ENCODE measurements at places on chromosomes 1 and 21. TPM values are rescaled to one million over a fixed set of nuclear protein-coding genes. Genes with fewer than 3 reads are reported as not detected.

Gene HDGF
- 142 TPM for total RNA-seq

Gene CLDN19
- not detected for total RNA-seq

Gene MYOC
- 1,432 TPM for total RNA-seq

Gene HES5
- total RNA-seq, result not detected

Gene UTP11
- total RNA-seq, result 53.7 TPM

Gene CFHR5
- total RNA-seq, result not detected

Gene PLD5
- total RNA-seq, result 1.1 TPM

Gene TRIM46
- 1.9 TPM for total RNA-seq

Gene ZFYVE9
- total RNA-seq, result 38.5 TPM

Gene ILDR2
- total RNA-seq, result 15.2 TPM

Gene HYI
- total RNA-seq, result 116 TPM

GRCh38 chr1:14366091-14367018 is 232.1 kb upstream of the KAZN start:
- peak; percentile 48 for ATAC-seq

DNA sequence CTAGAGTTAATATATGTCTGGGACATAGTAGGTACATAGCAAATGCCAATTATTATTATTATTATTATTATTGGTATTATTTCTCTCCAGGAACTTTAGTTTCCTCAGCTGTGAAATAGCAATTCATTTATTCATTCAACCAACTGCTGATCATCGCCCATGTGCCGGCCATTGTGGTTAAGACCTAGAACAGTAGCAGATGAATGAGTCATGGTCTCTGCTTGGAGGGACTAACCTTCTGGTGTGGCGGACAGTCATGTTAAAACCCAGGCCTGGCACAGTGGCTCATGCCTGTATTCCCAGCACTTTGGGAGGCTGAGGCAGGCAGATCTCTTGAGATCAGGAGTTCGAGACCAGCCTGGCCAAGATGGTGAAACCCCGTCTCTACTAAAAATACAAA is 23.8 kb upstream of the LDLRAP1 start:
- no peak for ATAC-seq

GRCh38 chr1:8649875-8650274 is 167.6 kb downstream of the RERE start:
- ATAC-seq, result no peak

DNA sequence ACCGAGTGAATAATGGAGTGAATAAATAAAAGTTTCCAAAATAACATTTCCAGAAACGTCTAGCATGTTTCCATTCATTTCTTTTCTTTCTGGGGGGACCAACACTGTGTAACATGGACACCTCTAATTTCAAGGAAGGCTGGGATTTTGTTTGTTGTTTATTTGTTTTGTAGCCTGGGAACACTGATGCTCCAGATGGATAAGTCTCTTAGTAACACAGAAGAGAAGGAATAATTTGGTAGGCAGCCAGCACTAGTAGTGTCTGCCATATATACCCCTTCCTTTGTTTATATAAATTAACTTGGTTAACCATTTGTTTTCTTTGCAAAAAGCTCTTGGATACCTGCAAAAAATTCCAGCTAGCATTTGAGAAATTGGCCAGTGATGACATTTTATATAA is 411.4 kb upstream of the DEPDC1 start:
- no peak for ATAC-seq

GRCh38 chr1:208208132-208208487 is 36.1 kb downstream of the PLXNA2 start:
- ATAC-seq, result no peak

- peak; percentile 97 for ATAC-seq
These were observed 24.1 kb downstream of the THRAP3 start for GRCh38 chr1:36248250-36248894.

GRCh38 chr1:224378855-224379631 is 22.4 kb downstream of the CNIH4 start:
- no peak for ATAC-seq

DNA sequence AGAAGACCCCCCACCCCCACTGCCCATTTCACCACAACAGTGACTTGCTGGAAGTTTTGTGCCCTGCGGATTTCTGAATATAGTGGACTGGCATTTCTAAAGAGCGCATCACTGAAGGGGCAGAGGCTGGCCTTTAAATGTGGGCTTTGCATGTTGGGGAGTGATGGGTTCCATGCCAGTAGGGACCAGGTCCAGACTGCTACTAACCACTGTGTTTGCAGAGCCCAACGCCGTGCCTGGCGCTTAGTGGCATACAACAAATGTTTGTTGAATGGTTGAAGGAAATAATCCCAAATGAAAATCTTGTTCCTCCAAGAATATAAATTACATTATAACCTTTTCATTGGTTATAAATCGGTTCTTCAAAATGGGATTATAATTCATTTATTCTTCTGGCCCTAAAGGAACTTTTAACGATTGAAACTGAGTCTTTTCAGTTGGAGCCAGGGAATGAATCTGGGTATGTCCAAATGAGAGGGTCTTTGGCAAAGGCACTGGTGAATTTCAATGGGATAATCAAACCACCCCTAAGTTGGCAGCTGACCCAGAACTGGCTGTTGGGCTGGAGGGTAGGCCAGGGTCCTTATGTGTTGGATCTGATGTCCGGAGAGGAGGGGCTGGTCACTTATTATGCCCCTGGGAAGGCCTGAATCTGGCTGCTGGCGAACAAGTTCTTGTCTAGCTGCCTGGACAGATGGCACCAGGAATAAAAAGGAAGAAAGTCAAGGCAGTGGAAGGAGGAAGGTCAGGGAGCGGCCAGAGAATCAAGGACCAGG is 13.8 kb upstream of the SDHB start:
- no peak for ATAC-seq

DNA sequence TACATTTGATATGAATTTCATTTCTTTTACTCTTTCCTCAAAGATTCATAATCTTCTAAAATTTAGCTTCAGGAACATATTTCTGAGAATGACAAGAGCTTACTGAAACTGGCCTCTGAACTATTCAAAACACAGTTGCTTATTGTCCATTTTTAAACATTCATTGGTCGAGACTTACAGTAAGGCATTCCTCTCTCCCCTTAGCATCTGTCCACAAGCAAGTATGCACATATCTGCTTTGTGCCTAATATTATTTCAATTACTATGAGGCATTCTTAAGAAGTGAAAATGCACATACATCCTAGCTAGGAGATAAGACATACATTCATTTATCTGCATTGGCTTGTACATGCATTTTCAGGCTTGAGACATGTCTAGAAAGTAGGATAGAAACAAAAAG is 488.7 kb downstream of the PTBP2 start:
- ATAC-seq, result no peak

- no peak for ATAC-seq
These were observed 5.4 kb downstream of the TCEA3 start for GRCh38 chr1:23419180-23419579.

GRCh38 chr1:59730759-59731478 is 83.8 kb upstream of the HOOK1 start:
- ATAC-seq, result peak; percentile 81

GRCh38 chr1:69404486-69404885 is 163.2 kb upstream of the LRRC7 start:
- no peak for ATAC-seq

DNA sequence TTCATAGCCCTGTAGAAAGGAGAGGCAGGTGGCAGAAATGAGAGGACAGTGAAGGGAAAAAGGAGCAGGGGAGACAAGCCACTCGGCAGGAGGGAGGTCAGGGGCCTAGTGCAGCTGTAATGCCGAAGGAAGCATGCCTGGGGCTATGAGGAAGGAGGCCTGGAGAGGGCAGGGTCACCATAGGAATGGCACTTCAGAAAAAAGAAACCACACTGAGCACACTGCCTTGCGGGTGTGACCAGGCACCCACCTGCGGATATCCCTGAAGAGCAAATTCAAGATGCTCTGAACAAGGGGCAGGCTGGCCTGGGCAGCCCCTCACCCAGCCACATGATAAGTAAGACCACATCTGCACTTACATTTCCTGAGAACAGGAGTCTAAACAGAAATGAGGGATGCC is 104.7 kb downstream of the JAK1 start:
- no peak for ATAC-seq

GRCh38 chr1:81325397-81325796 is 475.3 kb upstream of the ADGRL2 start:
- ATAC-seq, result no peak

- ATAC-seq, result no peak
These were observed 89.8 kb upstream of the WLS start for GRCh38 chr1:68322096-68322495.

DNA sequence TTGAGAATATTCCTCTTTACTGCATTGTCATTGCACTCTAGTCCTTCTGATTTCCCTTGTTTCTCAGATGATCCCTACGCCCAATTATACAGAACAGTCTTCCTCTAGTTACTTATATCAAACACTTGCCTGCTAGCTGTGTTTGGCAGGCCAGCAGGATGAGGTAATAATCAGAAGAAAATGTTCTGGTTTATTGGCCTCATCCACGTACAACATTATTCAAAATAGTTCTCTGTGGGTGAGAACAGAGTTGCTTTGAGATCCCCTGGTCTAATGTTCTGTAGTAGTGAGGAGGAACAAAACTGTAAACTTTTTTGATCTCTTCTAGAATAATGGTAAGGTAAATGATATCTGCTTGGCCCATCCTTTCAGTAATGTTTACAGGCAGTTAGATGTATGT is 22.3 kb upstream of the C1orf105 start:
- peak; percentile 34 for ATAC-seq

GRCh38 chr1:1306661-1307260 is 969 bp downstream of the ACAP3 start:
- ATAC-seq, result no peak

DNA sequence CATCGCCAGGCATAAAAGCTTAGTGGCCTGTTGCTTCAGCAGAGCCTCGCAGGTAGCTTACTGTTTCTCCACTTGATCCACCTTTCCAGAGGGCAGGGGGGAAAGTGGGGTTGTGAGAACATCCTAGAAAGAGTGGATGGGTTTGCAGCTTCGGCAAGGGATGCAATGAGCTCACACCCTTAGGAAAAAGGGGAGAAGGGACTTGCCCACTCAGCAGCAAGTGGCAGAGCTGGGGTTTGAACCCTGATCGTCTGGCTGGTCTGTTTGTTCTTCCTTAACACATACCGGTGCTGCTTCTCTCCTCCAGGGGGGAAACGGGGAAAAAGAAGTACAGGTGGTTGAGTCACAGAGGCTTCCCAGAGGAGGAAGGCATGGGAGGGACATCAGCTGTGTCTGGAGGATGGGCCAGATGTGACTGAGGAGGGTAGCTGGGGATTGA is 1.0 kb downstream of the TMEM201 start:
- ATAC-seq, result no peak

DNA sequence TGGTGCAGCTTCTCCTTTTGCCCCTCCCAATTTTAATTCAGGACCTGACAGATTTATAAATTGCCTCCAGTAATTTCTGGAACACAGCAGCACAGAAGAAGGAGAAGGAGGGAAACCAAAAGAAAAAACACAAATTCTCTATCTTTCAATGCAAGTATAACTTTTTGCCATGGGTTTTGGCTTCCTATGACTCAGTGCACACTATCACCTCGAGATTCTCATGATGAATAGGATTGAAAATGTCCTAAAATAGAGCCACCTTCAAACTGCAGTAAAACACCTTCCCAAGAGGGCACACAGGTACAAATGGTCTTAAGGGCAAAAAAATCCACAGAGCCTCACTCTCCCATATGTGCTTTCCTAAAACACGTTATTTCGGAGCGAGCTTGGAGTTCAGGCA is 113.6 kb downstream of the HLCS start:
- no peak for ATAC-seq

GRCh38 chr1:182389619-182390047 is 2.0 kb downstream of the GLUL start:
- ATAC-seq, result no peak

DNA sequence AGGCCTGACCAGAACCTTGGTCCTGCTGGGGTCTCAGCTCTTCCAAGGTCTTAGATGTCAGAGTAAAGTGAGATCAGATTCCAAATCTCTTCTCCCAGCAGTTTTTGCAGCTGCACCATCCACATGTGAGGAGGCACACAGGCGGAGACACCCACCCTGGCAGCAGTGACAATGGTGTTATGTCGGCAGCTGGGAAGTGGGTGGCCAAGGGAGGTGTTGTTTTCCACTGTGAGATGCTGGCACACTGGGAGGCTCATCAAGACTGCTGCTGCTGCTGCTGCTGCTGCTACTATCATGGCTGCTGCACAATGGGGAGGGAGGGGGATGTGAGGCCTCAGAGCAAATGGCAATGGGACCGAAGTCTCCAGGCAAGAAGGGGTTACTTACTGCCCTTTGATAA is 23.6 kb downstream of the CAMK2N1 start:
- no peak for ATAC-seq

- ATAC-seq, result no peak
These were observed 78.1 kb upstream of the RUNX3 start for GRCh38 chr1:25008192-25008485.

GRCh38 chr1:28642056-28642846 is 616 bp downstream of the TAF12 start:
- peak; percentile 55 for ATAC-seq

DNA sequence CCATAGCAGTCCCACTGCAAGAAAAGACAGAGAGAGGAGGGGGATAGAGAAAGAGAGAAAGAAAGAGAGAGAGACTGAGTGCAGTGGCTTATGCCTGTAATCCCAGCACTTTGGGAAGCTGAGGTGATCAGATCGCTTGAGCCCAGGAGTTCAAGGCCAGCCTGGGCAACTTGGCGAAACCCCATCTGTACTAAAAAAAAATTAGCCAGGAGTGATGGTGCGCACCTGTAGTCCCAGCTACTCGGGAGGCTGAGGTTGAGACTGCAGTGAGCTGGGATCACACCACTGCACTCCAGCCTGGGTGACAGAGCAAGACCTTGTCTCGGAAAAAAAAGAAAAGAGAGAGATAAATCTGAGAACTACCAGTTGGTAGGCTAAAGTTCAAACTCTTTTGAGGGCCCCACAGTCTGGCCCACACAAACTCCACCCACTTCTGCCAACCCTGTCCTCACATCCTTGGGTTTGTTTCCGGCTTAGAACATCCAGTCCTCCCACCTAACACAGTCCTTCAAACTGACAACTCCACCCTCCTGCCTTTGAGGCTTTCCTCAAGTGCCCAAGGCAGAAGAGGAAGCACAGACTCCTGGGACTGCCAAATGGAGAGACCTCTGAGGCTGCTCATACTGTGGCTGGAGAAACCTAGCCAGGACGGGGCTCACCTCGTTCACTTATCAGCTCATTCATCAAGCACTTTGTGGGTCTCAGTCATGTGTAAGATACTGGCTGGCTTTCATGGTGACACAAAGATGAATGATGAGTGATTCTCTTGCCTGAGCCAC is 20.1 kb downstream of the TFAP2E start:
- ATAC-seq, result no peak

GRCh38 chr1:16155537-16156410 is at the start of gene EPHA2:
TSS of gene EPHA2 (minus strand) at chr1:16156069. CDS start at chr1:16155932, 137 bp downstream.
- peak; percentile 81 for ATAC-seq

GRCh38 chr1:176450526-176450925 is 12.4 kb upstream of the PAPPA2 start:
- ATAC-seq, result no peak

- ATAC-seq, result no peak
These were observed 24.6 kb downstream of the ATF3 start for GRCh38 chr1:212633161-212633560.

DNA sequence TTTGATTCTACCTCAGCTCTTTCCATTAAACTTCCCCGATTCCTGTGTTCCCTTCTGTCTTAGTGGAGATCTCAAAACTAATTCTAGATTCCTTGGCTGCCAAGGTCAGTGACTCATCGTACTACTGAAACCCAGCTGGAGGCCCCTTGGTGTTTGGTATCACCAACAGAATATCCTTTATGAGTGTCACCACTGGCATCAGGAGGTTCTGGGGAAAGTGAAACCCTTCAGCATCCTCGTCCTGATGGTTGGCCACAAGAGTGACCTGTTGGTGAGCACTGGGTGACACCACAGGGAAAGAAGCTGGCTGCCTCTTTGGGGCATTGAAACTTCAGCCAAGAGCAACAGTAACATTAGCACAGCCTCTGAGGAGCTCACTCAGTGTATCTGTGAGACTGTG is 9.6 kb downstream of the RAB42 start:
- ATAC-seq, result no peak

All from gastroesophageal sphincter (tissue), 4 donors.